Transverse colon (tissue), 4 donors: ENCODE measurements at places on chromosomes 6 and 20. TPM values are rescaled to one million over a fixed set of nuclear protein-coding genes. Genes with fewer than 3 reads are reported as not detected.

Gene ENPP5
- 5.5 TPM for total RNA-seq

Gene HRH3
- not detected for total RNA-seq

Gene C2
- 4.6 TPM for total RNA-seq

Gene CRISP3
- not detected for total RNA-seq

Gene CDS2
- total RNA-seq: 30.6 TPM

Gene LINC00237
- not detected for total RNA-seq

Gene GJA1
- total RNA-seq: 12.2 TPM

Gene CBLN4
- not detected for total RNA-seq

Gene TRIM15
- total RNA-seq: 5.8 TPM
